ENCODE measurements at places on chromosomes 4 and X.

GRCh38 chr4:42361456-42361855 lies 35.8 kb upstream of the SHISA3 start:
- no peak overlapping the region for H3K4me3 ChIP-seq
- H3K36me3 ChIP-seq: no peaks in the 10 kb centered on the region
- no peaks in the 10 kb centered on the region for H3K4me1 ChIP-seq
- no peak overlapping the region for H3K27ac ChIP-seq
- no peaks in the 10 kb centered on the region for H3K27me3 ChIP-seq
- no peak for DNase-seq

DNA sequence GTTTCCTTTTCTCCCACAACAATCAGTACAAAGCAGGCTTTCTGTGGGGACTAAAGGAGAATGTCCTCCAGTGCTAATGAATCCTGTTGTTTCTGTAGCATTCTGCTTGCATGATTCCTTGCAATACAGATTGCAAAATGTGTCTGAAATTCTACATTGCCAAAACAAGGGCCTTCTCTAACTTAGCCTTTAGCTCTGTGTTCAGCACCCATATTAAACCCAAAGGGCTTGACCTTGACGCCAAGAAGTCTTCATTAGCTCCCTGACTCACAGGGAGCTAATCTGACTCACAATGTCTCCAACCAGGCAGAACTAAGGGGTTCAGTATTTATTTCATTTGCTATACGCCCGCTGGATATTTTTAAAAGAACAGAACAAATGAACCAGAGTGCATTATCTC lies 241.4 kb upstream of the CLNK start:
- no peak overlapping the region for H3K27ac ChIP-seq
- DNase-seq: no peak
- no peaks in the 10 kb centered on the region for H3K27me3 ChIP-seq

DNA sequence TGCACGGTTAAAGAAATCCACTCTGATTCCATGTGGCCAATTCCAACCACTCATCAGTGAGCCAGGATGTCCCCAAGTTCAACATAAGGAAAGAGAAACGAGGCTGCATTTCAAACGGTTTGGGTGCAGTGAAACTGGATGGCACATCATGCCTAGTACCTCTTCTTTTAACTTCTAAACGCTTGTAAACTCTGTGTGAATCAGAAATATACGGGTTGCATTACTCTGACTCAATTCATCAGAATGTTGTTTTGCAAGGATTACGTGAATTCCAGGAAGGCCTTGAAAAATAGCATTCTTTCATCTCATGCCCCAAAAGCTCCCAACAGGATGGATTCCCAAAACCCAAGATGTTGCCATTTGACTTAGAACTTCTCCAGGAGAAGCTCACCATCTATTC lies 270.4 kb downstream of the LDB2 start:
- no peaks in the 10 kb centered on the region for H3K27me3 ChIP-seq
- no peak for DNase-seq
- no peak overlapping the region for H3K27ac ChIP-seq
- H3K4me1 ChIP-seq: no peaks in the 10 kb centered on the region
- no peak overlapping the region for H3K4me3 ChIP-seq
- H3K36me3 ChIP-seq: no peaks in the 10 kb centered on the region

DNA sequence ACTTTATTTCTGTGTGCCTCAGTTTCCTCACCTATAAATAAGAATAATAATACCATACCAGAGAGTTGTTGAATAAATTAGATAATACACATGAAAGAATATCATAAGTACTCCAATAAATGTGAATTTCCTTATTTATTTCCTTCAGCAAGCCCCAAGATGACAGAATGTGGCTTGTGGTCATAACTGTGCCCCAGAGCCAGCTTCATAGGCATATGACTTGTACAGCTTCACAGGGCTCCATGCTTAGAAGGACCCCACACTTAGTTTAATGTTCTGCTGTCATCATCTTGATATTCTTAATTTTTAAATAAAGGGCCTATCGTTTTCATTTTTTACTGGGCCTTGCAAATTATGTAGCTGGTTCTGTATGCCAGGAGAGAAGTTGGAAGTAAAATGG lies 25.3 kb downstream of the VSIG4 start:
- no peaks in the 10 kb centered on the region for H3K27me3 ChIP-seq
- H3K27ac ChIP-seq: no peak overlapping the region
- H3K4me3 ChIP-seq: no peak overlapping the region
- H3K36me3 ChIP-seq: no peaks in the 10 kb centered on the region

DNA sequence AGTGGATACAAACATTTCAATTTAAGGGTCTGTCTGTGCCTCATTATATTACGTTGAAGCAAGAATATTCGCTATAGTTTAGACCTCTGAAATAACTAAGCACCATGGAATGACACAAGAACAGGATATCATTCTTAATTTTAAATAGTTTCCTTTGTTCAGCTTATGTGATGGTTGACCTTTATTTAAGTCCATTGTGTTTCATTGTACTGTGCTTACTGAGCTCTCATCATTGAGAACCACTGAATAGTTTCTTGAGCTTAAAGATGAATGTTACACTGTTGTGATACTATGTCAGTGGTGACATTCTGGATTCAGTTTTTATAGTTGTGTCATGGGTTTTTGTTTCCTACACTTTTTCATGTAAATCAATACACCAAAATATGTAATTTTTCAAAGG lies 239.3 kb downstream of the RPA4 start:
- no peaks in the 10 kb centered on the region for H3K27me3 ChIP-seq
- no peak for DNase-seq
- H3K4me3 ChIP-seq: no peak overlapping the region
- no peaks in the 10 kb centered on the region for H3K4me1 ChIP-seq
- no peaks in the 10 kb centered on the region for H3K36me3 ChIP-seq

GRCh38 chr4:88275949-88276515 lies 8.3 kb downstream of the PPM1K start:
- no peak for DNase-seq
- H3K27ac ChIP-seq: no peak overlapping the region
- H3K4me3 ChIP-seq: no peak overlapping the region
- H3K4me1 ChIP-seq: peaks cover 7% of the 10 kb centered on the region
- H3K27me3 ChIP-seq: no peaks in the 10 kb centered on the region
- no peaks in the 10 kb centered on the region for H3K36me3 ChIP-seq

- no peak overlapping the region for H3K27ac ChIP-seq
- no peaks in the 10 kb centered on the region for H3K27me3 ChIP-seq
- H3K4me1 ChIP-seq: peaks cover 2% of the 10 kb centered on the region
- no peak overlapping the region for H3K4me3 ChIP-seq
- no peak for DNase-seq
These were observed 24.3 kb downstream of the LEF1 start for GRCh38 chr4:108144451-108144850.
